Myometrial cell (primary cell): ENCODE measurements at places on chromosomes 3 and 15. TPM values are rescaled to one million over a fixed set of nuclear protein-coding genes. Genes with fewer than 3 reads are reported as not detected.

ERC2 gene
- not detected in 2 replicates for total RNA-seq

GOLGA8N gene
- 0.71 and 2.3 TPM in 2 replicates for total RNA-seq

SHC4 gene
- 1.9 and 2.9 TPM in 2 replicates for total RNA-seq

REC114 gene
- total RNA-seq = not detected in 2 replicates

GP5 gene
- total RNA-seq = under 0.01 TPM in 2 replicates

ZBED2 gene
- not detected in 2 replicates for total RNA-seq

CAV3 gene
- total RNA-seq = not detected in 2 replicates

CCR3 gene
- total RNA-seq = not detected in 2 replicates

ABI3BP gene
- total RNA-seq = 13.3 and 16.1 TPM in 2 replicates
